ENCODE measurements at places on chromosomes 13 and 19. TPM values are rescaled to one million over a fixed set of nuclear protein-coding genes. Genes with fewer than 3 reads are reported as not detected.

DNA sequence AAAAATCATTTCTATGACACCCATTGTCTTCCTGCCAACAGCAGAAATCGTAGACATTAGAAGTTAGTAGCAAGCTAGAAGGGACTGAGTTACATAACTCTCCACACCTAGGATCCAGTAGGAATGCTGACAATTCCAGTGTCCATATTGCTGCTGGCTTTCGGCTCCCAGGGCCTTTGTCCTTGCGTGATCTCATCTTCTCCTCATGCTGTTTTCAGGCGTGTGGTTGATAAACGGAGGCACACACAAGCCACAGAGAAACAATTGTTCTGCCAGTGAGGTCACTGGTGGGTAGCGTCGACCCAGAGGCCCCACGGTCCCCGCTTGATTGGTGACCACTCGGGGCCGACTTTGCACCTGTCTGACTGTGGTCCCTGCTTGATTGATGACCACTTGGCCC, 31.6 kb upstream of the F7 start:
- DNase-seq, result no peak

GRCh38 chr19:46955813-46956371, 63.7 kb upstream of the NPAS1 start:
- DNase-seq, result no peak

- DNase-seq, result peak; percentile 88
These were observed 41.7 kb upstream of the CEACAM20 start for GRCh38 chr19:44570984-44571684.

DNA sequence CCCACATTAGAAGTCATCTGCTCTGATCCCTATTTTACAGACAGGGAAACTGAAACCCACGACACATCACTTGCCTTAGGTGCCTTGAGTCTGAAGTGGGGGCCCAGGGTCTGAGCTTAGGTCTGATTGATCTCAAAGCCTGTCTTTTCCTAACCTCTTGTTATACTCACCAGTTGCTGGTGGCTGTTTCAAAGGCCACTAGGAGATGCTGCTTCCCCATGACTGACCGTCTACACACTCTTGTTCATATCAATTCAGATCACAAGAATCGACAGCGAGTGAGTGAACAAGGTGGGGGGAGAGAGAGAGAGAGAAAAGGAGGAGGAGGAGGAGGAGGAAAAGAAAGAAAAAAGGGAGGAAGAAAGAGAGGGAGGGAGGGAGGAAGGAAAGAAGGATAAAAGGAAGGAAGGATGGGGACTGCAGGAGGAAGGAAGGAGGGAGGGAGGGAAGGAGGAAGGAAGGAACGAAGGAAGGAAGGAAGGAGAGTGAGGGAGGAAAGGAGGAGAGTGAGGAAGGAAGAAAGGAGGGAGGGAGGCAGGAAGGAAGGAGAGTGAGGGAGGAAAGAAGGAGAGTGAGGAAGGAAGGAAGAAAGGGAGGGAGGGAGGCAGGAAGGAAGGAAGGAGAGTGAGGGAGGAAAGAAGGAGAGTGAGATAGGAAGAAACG, 3.3 kb downstream of the OR10H1 start:
- DNase-seq, result no peak

DNA sequence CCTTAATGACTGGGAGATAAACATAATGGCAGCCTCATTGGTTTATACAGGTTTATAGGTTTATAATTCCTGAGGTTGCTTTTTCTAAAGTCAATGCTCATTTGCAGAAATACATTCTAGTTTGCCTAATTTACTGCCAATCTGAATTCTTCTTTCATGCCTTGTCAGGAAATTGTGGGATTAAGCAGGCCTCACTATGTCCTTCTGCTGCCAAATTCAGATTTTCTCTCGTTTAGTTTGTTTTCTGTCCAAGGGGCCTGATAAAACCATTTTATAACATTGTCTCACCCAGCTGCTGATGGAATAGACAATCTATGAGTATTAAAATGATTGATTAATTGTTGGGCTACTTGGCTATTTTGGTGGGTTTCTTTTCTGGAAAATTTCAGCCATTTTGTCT, 42.4 kb upstream of the OBI1 start:
- DNase-seq, result no peak

The RUBCNL gene
- 0.97 TPM for total RNA-seq

GRCh38 chr19:23996549-23996948, 81.9 kb downstream of the ZNF726 start:
- DNase-seq, result no peak

DNA sequence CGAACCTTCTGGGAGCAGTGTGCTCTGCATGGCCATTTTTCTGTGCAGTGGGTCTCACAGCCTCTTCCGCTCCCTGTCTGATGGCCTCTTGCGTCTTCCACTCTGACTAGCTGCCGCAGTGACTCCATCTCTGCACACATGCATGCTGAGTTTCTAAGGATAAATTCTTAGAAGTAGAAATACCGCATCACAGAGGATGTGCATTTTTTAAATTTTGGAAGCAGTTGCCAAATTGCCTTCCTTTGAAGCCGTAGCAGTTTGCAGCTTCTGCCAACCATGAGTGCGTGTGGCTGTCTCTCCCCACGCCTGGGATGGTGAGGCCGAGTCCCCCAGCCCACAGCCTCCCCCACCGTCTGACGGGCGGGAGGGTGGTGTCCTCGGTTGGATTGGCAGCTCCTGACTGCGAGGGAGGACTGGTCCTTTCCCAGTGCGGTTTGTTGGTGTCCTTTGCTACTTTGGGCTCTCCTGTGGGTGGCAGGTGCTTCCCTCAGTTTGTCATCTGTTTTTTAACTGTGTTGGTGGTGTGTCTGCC, 9.8 kb downstream of the FZR1 start:
- no peak for DNase-seq

DNA sequence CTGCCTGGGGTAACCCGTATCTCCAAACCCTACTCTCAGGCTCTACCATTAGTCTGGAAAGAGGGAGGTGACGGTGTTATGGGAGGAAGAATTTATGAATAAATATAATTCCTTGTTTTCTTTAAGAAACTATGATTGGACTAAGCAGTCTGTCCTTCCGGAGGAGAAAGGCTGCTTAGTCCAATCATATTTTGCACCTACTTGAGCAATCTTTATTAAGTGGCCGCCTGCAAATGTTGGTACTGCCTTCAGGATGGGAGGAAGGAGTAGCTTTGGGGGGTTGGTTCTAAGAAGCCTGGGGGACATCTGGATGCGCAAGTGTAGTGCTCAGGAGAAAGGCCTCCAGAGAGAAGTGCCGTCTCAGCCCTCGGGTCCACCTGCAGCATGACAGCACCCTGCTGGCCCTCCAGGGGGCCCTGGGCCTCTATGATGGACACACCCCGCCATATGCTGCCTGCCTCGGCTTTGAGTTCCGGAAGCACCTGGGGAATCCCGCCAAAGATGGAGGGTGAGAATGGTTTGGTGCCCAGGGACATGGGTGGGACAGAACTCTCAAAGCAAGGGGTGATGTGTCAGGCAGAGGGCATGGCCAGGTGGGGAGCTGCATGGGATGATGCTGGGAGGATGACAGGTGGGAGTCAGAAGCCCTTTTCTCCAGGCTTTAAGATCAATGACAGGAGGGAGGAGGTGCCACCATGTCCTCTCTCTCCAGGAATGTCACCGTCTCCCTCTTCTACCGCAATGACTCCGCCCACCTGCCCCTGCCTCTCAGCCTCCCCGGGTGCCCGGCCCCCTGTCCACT, 4.1 kb downstream of the ACP4 start:
- DNase-seq, result no peak

GRCh38 chr13:78319101-78319627, 284.2 kb downstream of the POU4F1 start:
- DNase-seq, result no peak

The ZIC2 gene
- not detected for total RNA-seq

All from fibroblast of villous mesenchyme (primary cell).